ENCODE measurements at places on chromosomes 16 and 17. TPM values are rescaled to one million over a fixed set of nuclear protein-coding genes. Genes with fewer than 3 reads are reported as not detected.

NKD1 gene
- polyA plus RNA-seq: 10.4 TPM

SLC2A4 gene
- polyA plus RNA-seq: 1.6 TPM

LRRC37A3 gene
- 22.8 TPM for polyA plus RNA-seq

NPIPA5 gene
- 0.87 TPM for polyA plus RNA-seq

DNAI2 gene
- polyA plus RNA-seq: 0.18 TPM

TEKT5 gene
- 0.22 TPM for polyA plus RNA-seq

CIITA gene
- polyA plus RNA-seq: 4.9 TPM

MAF gene
- 38.2 TPM for polyA plus RNA-seq
